T-helper 2 cell treated with Interferon-gamma antibody and Interleukin-4, amounts not matched to agents 100 ng/mL and 5 ng/mL, for 36 hours (primary cell): ENCODE measurements at places on chromosomes 16 and 17. TPM values are rescaled to one million over a fixed set of nuclear protein-coding genes. Genes with fewer than 3 reads are reported as not detected.

The MRPS7 gene
- 66.4 and 72.0 TPM in 2 replicates for total RNA-seq

The LRRC45 gene
- total RNA-seq = 46.0 and 46.6 TPM in 2 replicates

The KRT33A gene
- not detected in 2 replicates for total RNA-seq

The HYDIN gene
- not detected in 2 replicates for total RNA-seq

The KRT12 gene
- total RNA-seq = not detected in 2 replicates

The UTS2R gene
- 0.16 TPM in 1 of 2 replicates, not detected in the other for total RNA-seq

The KCNH4 gene
- 0.11 and 0.16 TPM in 2 replicates for total RNA-seq

The AGRP gene
- total RNA-seq = not detected in 2 replicates

The MAPT gene
- total RNA-seq = 0.20 and 0.30 TPM in 2 replicates

The OR1A1 gene
- total RNA-seq = 0.07 TPM in 1 of 2 replicates, not detected in the other

The SEC14L5 gene
- total RNA-seq = not detected in 2 replicates

The GOT2 gene
- total RNA-seq = 85.3 and 86.6 TPM in 2 replicates

The TNP2 gene
- total RNA-seq = not detected in 2 replicates

The SLC7A6OS gene
- 27.4 and 33.4 TPM in 2 replicates for total RNA-seq

The RPGRIP1L gene
- 6.0 and 7.2 TPM in 2 replicates for total RNA-seq

The TMEM238L gene
- not detected in 2 replicates for total RNA-seq

The RCVRN gene
- not detected in 2 replicates for total RNA-seq

The TP53TG3B gene
- not detected in 2 replicates for total RNA-seq

The LGALS9 gene
- 133 and 134 TPM in 2 replicates for total RNA-seq

The CORO1A gene
- total RNA-seq = 1,841 and 1,902 TPM in 2 replicates

The CORO6 gene
- total RNA-seq = 2.0 and 3.1 TPM in 2 replicates

The GGA3 gene
- 70.6 and 77.2 TPM in 2 replicates for total RNA-seq

The C16orf46 gene
- total RNA-seq = 0.91 TPM in 1 of 2 replicates, not detected in the other

The HOXB13 gene
- total RNA-seq = not detected in 2 replicates

The ABCC3 gene
- not detected in 2 replicates for total RNA-seq

The VPS9D1 gene
- total RNA-seq = 11.9 and 13.0 TPM in 2 replicates

The PIMREG gene
- total RNA-seq = 20.5 and 24.9 TPM in 2 replicates

The TSR1 gene
- total RNA-seq = 38.7 and 41.4 TPM in 2 replicates

The OR1F1 gene
- total RNA-seq = not detected in 2 replicates

The SLC2A4 gene
- 0.07 TPM in 1 of 2 replicates, not detected in the other for total RNA-seq

The EPX gene
- total RNA-seq = not detected in 2 replicates

The TBX21 gene
- total RNA-seq = 9.2 and 9.4 TPM in 2 replicates

The RASL10B gene
- 0.16 and 0.27 TPM in 2 replicates for total RNA-seq

The PLD6 gene
- total RNA-seq = 6.6 and 7.1 TPM in 2 replicates

The ZNF75A gene
- total RNA-seq = 43.2 and 51.2 TPM in 2 replicates

The VAT1L gene
- total RNA-seq = not detected in 2 replicates

The KATNB1 gene
- total RNA-seq = 28.3 and 30.5 TPM in 2 replicates

The HID1 gene
- total RNA-seq = 0.34 and 0.59 TPM in 2 replicates

The PHF23 gene
- 53.4 and 55.1 TPM in 2 replicates for total RNA-seq

The COG8 gene
- 37.1 and 39.0 TPM in 2 replicates for total RNA-seq

The MC1R gene
- total RNA-seq = 9.1 and 11.2 TPM in 2 replicates

The RPUSD1 gene
- 34.8 TPM in 2 replicates for total RNA-seq

The FAM117A gene
- 32.9 and 33.1 TPM in 2 replicates for total RNA-seq

The PRAC1 gene
- total RNA-seq = not detected in 2 replicates

The MAP3K14 gene
- 27.8 and 28.6 TPM in 2 replicates for total RNA-seq

The COTL1 gene
- total RNA-seq = 887 and 893 TPM in 2 replicates

The MYH8 gene
- total RNA-seq = not detected in 2 replicates

The KRTAP1-1 gene
- not detected in 2 replicates for total RNA-seq

The KRTAP9-8 gene
- total RNA-seq = not detected in 2 replicates

The KRT9 gene
- total RNA-seq = not detected in 2 replicates

The FOXF1 gene
- not detected in 2 replicates for total RNA-seq

The C16orf87 gene
- total RNA-seq = 17.8 and 19.3 TPM in 2 replicates

The HERPUD1 gene
- total RNA-seq = 148 and 155 TPM in 2 replicates
